ENCODE measurements at places on chromosomes 3 and 15.

DNA sequence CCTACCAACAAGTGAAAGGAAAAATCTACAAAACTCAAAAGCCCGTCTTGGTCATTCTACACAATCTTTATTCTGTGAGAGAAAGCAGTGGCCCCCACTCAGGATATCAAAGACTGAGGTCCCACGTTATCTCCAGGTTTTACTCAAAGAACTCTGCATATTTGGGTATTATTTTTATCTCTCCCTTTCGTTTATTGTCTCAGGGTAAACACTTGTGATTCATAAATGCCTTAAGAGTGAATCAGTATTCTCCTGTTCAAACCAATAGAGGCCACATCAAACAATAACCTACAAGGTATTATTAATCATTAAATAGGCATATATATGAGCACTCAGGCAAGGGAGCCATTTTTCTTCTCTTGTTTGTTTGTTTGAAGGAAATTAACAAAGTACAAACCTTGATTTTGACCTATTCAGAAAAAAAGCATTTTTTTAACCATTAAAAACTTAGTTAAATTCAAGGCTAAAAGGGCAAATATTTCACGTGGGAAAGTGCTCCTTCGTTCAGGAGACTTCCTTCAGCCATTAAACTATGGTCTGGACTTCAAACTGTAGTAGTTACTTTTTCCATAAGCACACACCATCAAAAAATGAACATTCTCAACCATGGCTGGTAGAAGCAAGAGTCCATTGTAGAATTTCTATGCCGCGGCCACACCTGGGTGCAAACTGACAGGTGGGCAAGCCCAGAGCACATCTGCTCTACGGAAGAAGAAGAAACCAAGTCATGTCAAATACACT, 13.9 kb upstream of the HES1 start:
- no peak for DNase-seq

DNA sequence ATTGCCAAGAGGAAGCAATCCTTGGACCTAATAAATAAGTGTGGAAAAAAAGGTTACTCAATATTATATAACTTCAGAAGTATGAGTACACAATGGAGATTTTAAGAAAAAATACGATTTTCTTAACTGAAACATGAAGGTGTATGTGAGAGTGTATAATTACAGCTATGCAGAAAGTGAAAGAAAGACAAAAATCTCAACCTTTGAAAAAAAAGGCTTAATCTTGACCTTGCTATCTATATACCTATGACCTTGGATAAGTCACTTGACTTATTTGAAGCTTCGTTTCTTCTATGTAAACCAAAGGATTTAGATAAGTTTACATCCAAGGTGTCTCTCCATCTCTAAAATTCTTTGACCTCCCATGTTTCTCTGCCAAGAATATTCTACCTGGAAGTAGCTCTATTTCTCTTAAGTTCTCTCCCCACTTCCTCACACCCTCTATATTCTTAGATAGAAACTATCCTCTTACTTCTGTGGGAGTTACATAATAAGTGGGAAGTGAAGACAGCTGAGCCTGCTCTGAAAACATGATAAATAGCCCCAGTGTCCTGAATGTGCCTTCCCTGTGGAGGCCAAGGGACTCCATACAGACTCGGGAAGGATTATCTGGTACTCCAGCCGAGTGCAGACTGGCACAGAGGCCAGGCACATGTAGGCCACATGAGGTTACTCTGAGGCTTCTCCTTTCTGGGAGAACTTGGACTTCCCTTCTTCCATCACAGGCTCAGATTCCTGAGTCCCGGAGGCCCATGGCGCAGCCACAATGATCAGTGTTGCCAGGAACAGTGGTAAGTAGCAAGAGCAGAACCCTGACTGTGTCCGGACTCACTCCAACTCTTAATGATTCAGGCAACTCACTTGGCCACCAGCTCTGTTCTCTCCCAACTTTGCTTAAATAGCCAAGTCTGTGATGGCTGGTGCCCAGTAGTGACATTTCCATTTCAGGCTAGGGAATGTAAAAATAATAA, 166.8 kb upstream of the COL8A1 start:
- DNase-seq: no peak

DNA sequence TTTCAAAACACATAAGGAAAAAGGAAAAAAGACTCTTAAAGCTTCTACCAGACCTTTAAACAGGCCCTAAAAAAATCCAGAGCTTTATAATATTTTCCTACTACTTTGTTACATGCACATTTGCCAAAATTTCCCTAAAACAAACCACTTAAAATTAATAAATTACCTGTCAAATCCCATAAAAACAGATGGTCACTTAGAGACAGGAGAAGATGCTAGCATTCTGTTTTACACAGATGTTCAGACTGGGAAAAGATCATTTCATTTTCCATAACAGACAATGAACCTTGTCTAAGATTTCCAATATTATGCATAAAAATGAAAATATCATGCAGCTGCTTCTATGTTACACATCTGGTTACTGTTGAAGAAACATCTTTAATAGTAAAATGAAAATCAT, 66.6 kb downstream of the SUCLG2 start:
- no peak for DNase-seq

DNA sequence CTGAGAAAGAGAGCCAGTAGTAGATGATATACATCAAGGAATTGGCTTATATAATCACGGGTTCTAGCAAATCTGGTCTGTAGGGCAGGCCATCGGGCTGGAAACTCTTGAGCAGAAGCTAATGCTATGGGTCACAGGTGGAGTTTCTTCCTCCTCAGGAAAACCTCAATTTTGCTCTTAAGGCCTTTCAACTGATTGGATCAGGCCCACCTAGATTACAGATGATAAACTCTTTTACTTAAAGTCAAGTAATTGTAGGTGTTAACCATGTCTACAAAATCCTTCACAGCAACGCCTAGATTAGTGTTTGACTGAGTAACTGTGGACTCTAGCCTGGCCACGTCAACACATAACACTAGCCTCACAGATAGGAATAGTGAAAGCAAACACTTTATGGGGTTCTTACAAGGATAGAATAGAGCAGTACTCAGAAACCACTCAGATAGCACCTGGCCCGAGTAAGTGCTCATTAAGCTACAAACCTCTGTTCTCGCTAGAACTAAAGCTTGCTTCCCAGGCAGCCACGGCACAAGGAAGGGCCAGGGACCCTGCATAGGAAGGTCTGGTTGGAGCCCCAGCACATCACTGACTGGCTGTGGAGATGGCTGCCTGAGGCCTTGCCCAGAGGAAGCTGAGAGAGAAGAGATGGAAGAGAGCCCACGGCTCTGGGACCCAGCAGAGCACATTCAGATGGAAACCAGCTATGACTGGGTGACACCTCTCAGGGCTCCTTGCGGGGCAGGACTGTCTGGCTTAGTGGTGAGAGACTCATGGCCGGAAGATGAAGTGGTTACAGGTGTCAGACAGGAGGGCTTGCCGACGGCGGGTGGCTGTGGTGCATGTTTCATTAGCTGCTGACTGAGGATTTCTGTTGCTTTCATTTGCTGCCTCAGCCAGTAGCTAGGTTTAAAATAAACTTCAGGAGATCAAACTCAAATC, 202.5 kb upstream of the TLE3 start:
- no peak for DNase-seq

DNA sequence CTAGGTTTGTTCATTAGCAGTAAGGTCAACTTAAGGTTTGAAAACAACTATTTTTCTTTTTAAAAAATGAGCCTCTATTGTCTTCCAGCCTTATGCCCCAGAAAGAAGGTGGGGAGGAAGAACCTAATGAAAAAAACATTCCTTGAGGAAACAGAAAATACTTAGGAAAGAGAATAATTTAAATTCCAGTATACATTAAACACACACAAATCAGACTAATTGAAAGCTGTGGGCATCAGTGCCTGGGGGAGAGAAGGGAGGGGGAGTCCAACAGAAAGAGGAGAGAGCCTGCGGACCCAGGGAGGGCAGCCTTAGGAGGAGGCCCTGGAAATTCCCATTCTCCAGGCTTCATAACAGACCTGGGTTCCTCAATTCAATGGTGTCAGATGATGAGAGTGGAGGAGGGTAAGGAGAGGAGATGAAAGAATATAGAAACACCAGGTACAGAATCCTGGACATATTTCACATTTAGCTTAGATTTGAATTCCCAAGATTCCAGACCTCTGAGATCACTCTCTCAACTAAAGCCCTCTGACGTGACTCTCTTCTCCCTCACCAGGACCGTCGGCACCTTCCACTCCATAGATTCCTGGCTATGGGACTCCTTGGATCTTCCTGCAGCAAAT, 320.5 kb upstream of the UMPS start:
- no peak for DNase-seq

Data from right lung (tissue), 10 donors.